ENCODE measurements at places on chromosomes 13 and 19.

DNA sequence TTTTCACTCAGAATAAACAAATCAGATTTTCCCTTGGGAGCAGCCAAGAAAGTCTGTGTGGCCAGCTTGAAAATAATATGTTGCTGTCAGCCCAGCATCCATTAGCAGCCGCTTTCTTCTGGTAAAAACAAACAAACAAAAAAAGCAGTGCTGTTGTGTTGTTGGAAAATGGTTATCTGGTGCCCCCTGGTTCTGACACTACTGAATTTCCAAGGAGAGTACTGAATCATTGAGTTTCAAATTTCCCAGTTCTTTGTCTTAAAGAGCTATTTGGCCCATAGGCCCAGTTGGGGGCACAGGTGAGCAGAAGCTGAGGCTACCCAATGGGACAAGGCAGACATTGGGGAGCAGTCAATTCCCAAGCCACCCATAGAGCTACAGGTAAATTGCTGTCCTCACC lies 995.9 kb downstream of the UQCRFS1 start:
- DNase-seq = peak; percentile 7

DNA sequence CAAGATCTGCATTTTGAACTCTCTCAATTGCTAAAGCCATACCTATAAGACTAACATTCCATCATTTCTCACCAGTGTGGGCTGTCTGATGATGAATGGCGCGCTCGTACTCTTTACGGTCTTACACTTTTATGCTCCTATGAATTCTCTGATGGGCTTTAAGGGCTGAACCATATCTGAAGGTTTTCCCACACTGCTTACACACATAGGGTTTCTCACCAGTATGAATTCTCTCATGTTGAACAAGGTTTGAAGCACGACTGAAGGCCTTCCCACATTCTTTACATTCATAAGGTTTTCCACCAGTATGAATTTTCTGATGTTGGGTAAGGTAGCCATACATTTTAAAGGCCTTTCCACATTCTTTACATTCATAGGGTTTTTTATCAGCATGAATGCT lies 18.8 kb upstream of the ZNF607 start:
- DNase-seq = no peak

DNA sequence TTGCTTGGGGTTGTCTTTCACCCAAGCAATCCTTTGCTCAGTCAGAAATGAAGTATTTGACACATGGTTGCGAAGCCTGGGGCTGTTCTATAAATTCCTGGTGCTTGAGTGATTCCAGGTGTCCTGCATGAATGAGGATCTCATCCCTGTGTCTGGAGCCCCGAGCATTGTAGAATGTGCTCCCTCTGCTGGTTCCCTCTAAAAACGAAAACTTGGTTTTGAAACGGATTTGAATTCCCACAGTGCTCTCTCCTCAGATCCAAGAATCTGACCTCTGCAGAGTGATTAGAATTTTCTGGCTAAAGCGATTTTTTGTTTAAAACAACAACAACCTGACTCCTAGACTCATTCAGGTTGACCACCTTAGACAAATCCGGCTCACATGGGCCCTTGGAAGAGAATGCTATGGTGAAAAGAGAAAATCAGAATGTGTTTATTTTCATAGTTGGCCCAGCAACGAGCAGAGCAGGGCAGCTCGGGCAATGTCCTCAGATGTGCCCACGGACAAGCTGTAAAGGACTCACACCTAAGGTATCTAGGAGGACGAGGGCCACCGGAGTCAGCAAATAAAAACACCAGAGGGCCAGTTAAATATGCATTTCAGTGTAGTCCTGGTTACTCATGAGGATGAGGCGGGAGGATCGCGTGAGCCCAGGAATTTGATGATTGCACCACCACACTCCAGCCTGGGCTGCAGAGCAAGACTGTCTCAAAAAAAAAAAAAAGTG lies 8.7 kb upstream of the ATP12A start:
- DNase-seq = peak; percentile 42

DNA sequence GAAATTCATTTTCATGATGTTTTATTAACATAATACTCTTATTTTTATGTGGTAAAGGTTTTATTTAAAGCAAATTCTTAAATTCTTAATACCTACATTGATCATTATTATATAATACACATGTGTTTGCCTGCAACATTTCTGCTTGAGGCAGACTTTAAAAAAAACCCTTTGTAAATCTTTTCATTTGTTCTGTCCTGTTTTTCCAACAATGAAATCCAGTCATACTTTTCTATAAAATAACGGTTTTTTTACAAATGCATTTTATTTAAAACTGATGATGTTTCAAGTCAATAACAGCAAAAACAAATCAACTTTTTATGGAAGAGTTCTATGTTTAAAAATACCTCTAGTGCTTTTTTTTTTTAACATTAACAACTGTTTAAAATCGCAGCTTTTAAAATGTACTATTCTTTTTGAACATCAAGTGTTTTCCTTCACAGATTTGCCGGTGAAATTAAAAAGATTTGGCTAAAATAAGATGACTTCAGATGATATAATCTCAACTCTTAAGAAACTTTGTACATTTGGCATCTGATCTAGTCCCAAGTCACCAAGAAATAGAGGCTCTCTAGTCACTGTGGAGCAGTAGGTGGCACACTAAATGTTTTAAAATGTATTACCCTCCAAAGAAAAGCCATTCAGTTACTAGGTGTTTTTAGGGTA lies 5.1 kb downstream of the POU4F1 start:
- DNase-seq = peak; percentile 9

- peak; percentile 20 for DNase-seq
These were observed 72.1 kb downstream of the KLF12 start for GRCh38 chr13:74061926-74062595.
